ENCODE measurements at places on chromosomes 6 and 20. TPM values are rescaled to one million over a fixed set of nuclear protein-coding genes. Genes with fewer than 3 reads are reported as not detected.

ETV7 gene
- not detected for polyA plus RNA-seq

SAMD3 gene
- polyA plus RNA-seq: 0.92 TPM

SMPDL3A gene
- polyA plus RNA-seq: 16.0 TPM

RAD21L1 gene
- not detected for polyA plus RNA-seq

AKAP12 gene
- 90.6 TPM for polyA plus RNA-seq

TNFRSF6B gene
- 1.6 TPM for polyA plus RNA-seq

MEP1A gene
- polyA plus RNA-seq: not detected

HCRTR2 gene
- not detected for polyA plus RNA-seq

WFDC5 gene
- polyA plus RNA-seq: not detected

POPDC3 gene
- 74.6 TPM for polyA plus RNA-seq

SIRPD gene
- polyA plus RNA-seq: not detected

KAT14 gene
- 19.2 TPM for polyA plus RNA-seq

TFAP2A gene
- polyA plus RNA-seq: 0.84 TPM

TMEM217 gene
- polyA plus RNA-seq: 0.72 TPM

KCNK16 gene
- polyA plus RNA-seq: not detected

MCCD1 gene
- polyA plus RNA-seq: not detected

FLRT3 gene
- 6.0 TPM for polyA plus RNA-seq
